DMS153 (cell line): ENCODE measurements at places on chromosomes 12 and 14.

GRCh38 chr14:89254166-89254909, 162.7 kb downstream of the FOXN3 start:
- no peak for DNase-seq

GRCh38 chr12:44574586-44574985, 301.5 kb downstream of the NELL2 start:
- DNase-seq, result no peak

- DNase-seq, result no peak
Observed at GRCh38 chr12:74891083-74891668, 318.5 kb downstream of the KCNC2 start.

GRCh38 chr12:64819816-64820402, 4.5 kb upstream of the TBC1D30 start:
- no peak for DNase-seq

DNA sequence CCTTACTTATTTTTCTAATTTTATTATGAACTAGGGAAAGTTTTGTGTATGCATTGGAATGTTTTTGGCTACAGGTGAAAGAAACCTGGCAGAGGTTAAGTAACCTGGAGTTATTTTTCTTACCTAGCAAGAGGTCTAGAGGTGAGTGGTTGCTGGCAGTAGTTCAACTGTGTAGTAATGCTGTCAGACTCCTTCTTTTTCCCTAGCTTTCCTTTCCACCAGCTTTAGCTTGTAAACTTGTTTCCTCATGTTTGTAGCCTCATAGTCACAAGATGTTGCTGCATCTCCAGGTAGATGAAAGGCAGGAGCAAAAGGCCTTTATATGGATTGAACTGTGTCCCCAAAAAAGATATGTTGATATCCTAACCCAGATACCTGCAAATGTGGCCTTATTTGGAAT, 105.1 kb upstream of the AMIGO2 start:
- no peak for DNase-seq

DNA sequence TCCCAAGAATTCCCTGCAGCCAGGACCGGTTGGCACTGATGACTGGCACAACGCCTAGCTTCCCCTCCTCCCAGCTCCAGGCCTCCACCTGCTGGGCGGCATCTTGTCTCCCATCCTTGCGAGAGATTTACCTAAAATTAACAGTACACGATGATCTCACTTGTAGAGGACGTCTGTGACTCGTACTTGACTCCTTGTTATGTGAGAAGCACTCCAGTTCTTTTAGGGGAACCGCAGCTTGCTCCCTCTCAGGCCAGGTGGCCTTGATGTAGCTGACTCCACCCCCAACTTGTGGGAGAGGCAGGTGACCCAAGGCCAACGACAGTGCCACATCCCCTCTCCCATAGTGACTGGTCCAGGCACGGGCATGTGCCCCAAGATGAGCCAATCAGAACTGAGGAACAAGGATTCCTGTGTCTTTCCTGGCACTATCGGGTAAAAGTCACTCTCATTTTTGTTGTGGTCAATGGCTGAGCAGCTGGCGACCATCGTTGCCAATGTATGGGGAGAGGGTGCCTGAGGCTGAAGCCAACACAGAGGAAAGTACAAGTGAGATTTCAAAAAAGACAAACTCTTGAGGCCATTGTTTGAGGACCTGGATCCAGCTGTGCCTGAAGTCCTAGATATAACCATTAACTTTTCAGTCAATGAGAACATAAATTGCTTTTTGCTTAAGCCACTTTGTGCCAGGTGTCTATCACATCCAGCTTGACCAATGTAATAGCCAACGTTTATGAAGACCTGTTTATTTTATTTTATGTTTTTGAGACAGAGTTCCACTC, 208.7 kb downstream of the RBM19 start:
- no peak for DNase-seq

GRCh38 chr14:70011708-70012107, 132.5 kb downstream of the SMOC1 start:
- no peak for DNase-seq

GRCh38 chr12:23472329-23472971, 477.0 kb downstream of the SOX5 start:
- DNase-seq, result peak; percentile 80

- DNase-seq, result no peak
Observed at GRCh38 chr12:14825256-14825655, 11.3 kb upstream of the SMCO3 start.

DNA sequence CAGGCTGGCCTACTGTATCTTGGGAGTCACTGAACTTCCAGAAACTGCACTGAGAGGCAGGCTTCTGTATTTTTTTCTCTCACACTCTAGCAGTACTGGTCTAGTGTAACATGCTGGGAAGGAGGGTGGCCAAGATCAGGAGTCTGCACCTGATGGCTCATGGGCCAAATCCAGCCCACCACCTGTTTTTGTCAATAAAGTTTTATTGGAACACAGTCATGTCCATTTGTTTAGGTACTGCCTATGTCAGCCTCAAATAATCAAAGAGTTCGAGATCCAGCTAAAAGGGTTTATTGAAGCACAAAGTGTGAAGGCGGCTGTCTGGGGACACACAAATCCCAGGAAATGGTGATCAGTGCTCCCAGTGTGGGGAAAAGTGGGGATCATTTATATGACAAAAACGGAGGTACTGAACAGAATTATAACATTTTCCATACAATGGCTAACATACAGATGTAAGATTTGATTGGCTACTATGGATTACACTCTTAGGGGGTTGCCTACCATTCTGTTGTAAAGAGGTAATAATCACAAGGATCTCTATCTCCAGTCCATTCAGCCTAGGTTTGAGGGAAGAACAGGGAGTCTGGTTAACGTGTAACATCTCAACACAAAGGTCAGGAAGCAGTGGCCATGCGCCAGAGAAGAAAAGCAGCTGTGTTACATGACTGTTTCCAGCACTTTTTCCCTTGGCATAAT, 12.9 kb downstream of the USP30 start:
- DNase-seq, result no peak

GRCh38 chr14:77640756-77641533, 24.5 kb upstream of the SPTLC2 start:
- DNase-seq, result no peak

GRCh38 chr12:108802101-108802961, 55.1 kb downstream of the SSH1 start:
- no peak for DNase-seq

GRCh38 chr14:105889666-105890473, 363.5 kb downstream of the TMEM121 start:
- no peak for DNase-seq

GRCh38 chr12:42716491-42716891, 126.9 kb upstream of the PRICKLE1 start:
- DNase-seq, result no peak

- no peak for DNase-seq
Observed at GRCh38 chr14:36657399-36658122, 4.1 kb upstream of the PAX9 start.

DNA sequence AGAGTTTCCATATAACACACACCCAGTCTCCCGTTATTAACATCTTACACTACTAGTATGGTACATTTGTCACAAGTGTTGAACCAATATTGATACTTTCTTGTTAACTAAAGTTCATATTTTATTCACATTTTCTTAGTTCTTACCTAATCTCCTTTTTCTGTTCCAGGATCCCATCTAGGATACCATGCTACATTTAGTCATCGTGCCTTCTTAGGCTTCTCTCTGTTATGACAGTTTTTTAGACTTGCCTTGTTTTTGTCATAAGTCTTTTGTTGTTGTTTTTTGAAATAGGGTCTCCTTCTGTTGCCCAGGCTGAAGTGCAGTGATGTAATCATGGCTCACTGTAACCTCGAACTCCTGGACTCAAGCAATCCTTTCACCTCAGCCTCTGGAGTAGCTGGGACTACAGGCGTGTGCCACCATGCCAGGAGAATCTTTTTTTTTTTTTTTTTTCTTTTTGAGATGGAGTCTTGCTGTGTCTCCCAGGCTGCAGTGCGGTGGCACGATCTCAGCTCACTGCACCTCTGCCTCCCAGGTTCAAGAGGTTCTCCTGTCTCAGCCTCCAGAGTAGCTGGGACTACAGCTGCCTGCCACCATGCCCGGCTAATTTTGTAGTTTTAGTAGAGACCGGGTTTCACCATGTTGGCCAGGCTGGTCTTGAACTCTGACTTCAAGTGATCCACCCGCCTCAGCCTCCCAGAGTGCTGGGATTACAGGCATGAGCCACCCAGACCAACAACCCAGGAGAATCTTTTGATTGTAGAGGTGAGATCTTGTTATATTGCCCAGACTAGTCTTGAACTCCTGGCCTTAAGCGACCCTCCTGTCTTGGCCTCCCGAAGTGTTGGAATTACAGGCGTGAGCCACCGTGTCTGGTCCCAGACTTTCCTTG, 59.1 kb upstream of the HECTD1 start:
- no peak for DNase-seq

DNA sequence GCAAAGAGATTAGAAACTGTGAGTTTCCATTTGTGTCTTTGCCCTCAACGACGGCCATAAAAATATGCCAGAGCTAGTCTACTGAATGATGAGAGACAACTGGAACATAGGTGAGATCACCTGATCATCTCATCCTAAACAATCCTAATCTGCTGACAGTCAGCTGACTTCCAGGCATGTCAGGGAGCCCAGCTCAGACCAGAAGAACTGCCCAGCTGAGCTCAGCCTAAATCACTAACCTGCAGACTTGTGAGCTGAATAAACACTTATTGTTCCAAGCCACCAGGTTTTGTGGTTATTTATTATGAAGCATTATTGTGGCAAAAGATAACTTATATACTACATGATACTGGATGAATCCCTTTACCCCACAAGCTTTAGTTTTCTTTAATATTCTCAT, 118.9 kb upstream of the PLEKHG7 start:
- no peak for DNase-seq

- DNase-seq, result peak; percentile 6
Observed at GRCh38 chr12:112198120-112198733, 72.9 kb downstream of the TRAFD1 start.

GRCh38 chr12:19998961-19999804, 369.2 kb upstream of the PDE3A start:
- DNase-seq, result no peak

DNA sequence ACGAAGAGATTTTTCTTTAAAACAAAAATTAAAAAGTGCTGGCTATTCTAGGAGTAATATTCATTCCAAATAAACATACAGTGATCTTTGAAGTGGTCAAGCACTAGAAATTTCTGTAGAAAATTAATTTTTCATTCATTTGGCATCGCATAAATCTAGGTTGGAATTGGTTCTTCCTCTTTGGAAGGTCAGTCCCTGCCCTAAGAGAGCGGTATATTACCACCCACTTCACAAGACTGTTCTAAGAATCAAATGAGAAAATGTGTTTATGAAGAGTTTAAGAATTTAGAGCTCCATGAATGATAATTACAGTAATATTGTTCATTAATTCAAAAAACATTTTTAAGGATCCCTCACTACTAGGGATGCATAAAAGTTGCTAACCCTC, 444 bp upstream of the GEMIN2 start:
- no peak for DNase-seq

GRCh38 chr12:661720-662486, 1.3 kb downstream of the NINJ2 start:
- no peak for DNase-seq

- peak; percentile 54 for DNase-seq
Observed at GRCh38 chr14:69005432-69006148, 26.5 kb upstream of the ACTN1 start.

- DNase-seq, result peak; percentile 34
Observed at GRCh38 chr14:32469388-32470160, 140.5 kb downstream of the AKAP6 start.

GRCh38 chr12:6790496-6791150, 1.3 kb downstream of the CD4 start:
- DNase-seq, result no peak

- no peak for DNase-seq
Observed at GRCh38 chr12:48973941-48974673, 2.6 kb upstream of the WNT10B start.

- peak; percentile 36 for DNase-seq
Observed at GRCh38 chr14:94129758-94130414, 482 bp upstream of the IFI27L2 start.

GRCh38 chr12:48977290-48978281, 536 bp upstream of the WNT1 start:
- DNase-seq, result no peak

DNA sequence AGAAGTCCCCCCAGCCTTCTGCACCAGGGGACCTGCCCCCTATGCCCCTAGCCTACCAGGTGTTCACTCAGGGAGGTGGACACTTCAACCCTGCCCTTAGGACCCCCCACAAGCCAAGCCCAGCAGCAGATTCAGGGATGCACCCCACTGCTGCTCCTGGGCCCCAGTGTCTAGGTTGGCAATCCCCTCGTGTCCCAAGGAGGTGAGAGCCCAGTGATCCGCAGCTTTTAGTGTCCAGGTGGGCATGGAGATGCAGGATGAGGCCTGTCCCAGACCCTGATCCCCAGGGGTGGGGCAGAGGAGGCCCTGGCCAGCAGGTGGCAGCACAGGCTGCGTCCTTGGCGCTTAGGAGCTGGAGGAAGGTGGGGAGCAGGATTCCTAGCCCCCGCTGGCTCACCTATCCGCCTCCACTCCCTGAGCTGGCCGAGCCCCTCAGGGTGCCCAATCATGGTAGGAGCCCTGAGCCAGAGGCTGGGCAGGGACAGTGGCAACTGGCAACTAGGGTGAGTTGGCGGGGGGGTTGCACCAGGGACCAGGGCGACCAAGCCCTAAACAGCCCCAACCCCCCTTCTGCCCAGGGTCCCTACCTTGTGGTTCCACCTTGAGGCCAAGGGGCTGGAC, 4.1 kb downstream of the CKB start:
- DNase-seq, result no peak

GRCh38 chr14:101102875-101103274, 199.4 kb upstream of the RTL1 start:
- DNase-seq, result no peak

- DNase-seq, result no peak
Observed at GRCh38 chr12:47732504-47732903, 7.2 kb upstream of the ENDOU start.

- DNase-seq, result no peak
Observed at GRCh38 chr12:111366075-111366474, 2.8 kb downstream of the PHETA1 start.

- no peak for DNase-seq
Observed at GRCh38 chr12:125166041-125166440, 100.8 kb downstream of the AACS start.

DNA sequence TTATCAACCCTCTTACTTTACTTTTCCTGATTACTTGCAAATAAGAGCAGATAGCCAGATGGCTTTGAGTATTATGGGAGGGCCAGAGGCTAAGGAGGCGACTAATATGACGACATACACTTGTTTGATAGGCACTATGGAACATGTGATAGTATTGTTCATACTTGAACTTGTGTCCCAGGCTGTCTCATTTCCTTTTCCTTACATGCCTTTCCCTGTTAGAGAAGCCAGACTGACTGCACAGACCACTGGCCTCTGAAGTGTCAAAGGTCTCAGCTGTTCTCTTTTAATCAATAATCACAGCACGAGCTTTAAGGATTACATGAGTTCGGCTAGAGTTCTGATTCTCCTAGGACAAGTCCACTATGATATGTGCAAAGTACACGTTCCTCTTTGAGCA, 326.0 kb downstream of the PRKD1 start:
- DNase-seq, result no peak

DNA sequence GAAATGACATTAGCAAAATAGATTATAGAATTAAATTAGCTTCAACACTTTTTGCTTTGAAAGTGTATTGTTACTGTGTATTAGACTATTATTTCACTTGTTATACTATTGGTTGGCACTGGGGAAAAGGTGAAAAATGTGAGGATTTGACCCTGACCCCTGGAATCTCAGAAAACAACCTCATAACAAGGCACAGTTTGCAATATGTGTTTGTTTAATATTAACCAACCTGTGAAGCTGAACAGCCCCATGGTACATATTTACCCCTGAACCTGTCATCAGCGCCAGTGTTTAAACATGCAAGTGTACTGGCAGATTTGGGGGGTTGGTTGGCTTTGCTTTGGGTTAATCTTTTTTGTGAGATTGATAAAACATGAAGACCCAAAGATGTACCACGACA, 11.7 kb downstream of the SLC38A4 start:
- DNase-seq, result no peak
